GM20000 (cell line): ENCODE measurements at places on chromosomes 2 and 18.

GRCh38 chr2:207418419-207418818 lies 111.3 kb upstream of the CREB1 start:
- DNase-seq, result no peak

GRCh38 chr2:143182649-143183048 lies 53.4 kb downstream of the ARHGAP15 start:
- DNase-seq, result no peak

GRCh38 chr2:110900191-110900590 lies 167.8 kb downstream of the ACOXL start:
- DNase-seq, result no peak

DNA sequence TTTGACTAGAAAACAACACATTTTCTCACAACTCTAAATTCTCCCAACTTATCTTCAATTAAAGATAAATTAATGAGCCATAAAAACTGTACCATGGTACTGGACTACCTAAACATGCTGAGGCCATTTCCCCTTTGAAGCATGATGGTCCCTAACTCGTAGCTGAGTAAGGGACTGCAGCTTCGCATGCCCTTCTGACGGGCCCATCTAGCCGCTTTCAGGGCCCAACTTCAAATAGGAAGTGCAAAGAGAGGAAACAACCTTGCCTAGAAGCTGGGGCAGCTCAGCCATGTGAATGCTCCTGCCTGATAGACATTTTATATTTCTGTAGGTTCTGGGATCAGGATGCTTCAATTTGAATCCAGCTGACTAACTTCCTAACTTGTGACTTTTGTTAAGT lies 72.4 kb downstream of the ZEB2 start:
- no peak for DNase-seq

DNA sequence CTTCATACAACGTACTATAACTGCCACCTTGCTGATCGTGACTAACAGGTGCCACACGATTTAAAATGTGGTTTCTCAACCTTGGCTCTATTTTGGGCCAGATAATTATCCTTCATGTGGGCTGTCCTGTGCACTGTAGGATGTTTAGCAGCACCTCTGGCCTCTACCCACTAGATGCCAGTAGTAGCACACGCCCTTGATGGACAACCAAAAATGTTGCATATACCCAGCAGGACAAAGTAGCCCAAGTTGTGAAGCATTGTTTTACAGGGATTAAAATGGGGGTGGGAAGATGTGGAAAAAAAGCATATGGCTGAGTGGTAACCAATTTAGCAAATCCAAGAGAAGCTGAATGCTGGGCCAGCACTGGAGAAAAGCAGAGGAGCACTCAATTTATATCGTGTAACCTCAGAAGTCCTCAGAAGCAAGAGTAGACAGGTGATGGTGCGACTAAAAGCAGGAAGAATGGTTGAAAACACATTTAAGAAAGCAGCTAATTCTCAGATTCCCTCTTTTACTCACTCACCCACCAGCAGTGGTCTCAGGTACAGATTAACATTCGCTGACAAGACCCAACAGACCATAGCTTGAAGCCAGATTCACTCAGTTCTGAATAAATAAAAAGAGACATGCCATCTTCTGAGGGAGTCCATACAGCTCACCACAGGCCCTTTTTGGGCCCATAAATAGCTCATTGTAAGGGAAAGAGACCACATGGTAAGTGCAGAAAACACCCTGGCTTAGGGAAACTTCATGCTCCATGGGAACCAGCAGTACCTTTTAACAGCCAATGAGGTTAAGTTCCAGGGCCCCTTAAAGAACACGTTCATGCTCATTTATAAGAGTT lies 50.6 kb downstream of the RAPH1 start:
- peak; percentile 34 for DNase-seq

GRCh38 chr2:25168256-25169072 lies at the start of gene POMC:
TSS of gene POMC (minus strand) at chr2:25168580. CDS start at chr2:25164772, 3,808 bp downstream.
- peak; percentile 69 for DNase-seq
